ENCODE measurements at places on chromosomes 5 and 9.

DNA sequence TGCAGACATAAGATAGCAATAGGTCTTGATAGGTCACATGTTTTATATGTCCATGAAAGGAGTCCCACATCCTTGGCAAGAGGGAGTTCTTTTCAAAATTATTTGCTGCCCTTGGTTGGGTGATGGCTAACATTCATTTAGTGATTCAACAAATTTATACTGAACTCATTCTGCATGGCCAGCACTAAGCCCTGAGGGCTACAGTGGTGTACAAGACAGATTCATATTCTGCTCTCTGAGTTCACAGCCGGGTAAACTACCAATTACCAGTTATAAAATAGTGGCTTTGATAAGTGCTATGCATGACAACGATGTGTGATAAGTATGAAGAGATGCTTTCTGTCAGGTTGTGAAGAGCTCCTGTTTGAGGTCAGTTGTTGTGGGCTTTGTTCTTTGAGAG is 340.0 kb downstream of the GABRG2 start:
- DNase-seq, result no peak

GRCh38 chr5:2192496-2192895 is 309.8 kb upstream of the IRX4 start:
- no peak for DNase-seq

DNA sequence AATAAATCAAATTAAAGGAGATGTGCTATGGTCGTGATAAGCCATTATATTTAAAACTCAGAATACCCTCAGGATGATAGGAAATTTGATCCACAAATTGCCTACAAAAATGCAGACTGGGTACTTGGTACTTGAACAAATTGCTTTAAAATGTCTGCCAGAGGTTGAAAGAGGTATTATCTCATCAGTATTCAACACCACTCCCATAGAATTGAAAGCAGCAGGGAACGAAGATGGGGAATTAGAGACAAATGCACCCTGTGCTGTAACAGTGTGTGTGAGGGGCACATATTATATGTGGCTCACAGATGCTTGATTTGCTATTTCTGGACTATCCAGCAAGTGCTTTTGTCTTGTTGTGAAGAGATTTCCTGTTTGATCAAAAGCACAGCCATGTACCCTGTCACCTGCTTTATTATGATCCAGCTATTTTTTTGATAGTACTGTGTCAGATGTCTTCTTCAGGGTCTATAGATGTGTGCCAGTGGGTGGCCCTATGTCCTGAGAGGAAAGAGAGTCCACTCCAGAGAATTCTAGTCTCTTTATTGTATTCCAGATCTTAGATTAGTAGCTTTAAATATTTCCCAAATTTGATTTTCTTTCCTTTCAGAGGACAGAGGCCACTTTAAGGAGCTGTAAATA is 120.1 kb downstream of the XRCC4 start:
- no peak for DNase-seq

- no peak for DNase-seq
Measured at GRCh38 chr5:115414406-115415142, 118.1 kb upstream of the CCDC112 start.

- DNase-seq, result no peak
Measured at GRCh38 chr9:94692601-94693000, 33.9 kb upstream of the AOPEP start.

DNA sequence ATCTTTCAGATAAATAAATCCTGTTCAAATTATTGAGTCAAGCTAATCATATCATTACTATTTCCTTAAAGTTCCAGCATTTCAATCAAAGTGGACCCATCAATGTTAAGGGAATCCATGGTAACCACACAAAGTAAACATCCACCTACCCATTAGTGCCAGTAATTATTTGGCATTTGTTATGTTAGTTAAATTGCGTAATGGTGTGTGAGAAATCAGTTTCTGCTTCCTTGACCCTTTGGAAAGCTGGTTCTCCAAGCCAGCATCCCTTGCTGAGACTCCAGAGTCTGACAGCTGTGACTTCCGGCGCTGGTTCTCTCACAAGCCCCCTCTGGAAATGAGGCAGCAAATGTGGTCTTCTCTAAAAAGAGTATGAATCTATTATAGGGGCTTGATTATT is 308.6 kb upstream of the EFNA5 start:
- no peak for DNase-seq

DNA sequence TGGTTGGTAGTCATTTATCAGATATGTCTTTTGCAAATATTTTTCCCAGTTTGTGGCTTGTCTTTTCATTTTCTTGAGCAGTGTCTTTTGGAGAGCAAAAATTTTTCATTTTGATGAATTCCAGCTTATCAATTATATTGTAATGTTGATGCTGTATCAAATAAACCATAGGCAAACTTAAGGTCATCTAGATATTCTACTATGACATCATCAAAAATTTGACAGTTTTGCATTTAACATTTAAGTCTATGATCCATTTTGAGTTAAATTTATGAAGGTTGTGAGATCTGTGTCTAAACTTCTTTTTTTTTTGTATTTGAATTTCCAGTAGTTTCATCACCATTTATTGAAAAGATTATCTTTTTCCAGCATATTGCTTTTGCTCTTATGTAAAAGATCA is 505.5 kb upstream of the COX7C start:
- no peak for DNase-seq

DNA sequence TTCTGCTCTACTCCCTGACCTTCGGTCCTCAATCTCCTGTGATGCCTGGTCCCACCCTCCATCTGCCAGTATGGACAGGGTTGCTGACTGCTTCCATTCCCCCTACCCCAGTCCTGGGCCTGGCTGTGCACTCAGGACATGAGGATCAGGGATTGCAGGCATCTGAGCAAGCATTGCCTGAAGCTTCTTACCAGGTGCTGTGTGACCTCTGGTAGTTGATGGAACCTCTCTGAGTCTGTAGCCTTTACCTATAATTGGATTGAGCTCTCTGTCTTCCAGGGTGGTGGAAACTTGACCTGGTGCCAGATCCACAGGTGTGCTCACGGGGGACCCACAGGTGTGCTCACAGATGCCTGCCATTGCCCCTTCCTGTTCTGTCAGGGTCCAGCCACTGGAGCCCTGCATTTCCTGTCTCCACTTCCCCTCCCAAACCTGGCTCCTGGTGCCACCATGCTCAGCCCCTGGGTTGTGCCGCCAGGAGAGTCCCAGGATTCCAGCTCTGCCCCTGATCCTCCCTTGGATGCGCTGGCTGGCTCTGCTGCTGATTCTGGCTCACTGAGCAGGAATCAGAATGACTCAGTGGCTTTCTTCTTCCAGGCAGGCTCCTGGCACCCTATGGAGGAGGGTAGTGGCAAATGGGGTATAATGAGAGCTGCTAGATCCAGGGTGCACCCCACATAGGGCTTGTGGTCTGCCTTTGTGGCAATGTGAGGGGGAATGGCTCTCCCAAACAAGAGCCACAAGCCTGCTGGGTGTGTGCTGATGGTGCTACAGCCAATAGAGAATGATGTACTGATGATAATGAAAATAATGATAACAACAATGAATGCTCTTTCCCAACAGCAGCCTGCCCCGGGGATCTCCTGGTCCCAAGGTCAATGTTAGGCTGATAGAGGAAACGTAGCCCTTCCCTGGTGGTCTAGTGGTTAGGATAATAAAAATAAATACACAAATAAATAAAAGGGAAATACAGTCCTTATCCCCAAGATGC is 35.2 kb upstream of the PSD2 start:
- no peak for DNase-seq

DNA sequence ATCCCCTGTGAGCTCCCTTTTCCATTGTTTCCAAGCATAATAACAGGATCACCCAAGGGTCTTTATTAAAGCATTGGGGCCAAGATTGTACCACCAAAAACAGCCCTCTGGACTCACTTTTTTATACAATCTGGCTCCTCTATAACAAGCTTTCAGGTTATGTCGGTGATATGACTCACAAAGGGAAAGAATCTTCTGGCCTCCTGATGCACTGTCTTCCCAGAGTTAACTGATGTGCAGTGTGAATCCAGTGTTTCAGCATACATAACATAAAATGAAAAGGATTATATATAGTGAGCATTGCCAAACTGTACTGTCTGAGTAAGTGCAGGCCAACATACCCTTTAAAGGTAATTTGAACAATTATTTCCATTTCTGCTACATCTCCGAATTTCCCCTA is 33.9 kb upstream of the MAN2A1 start:
- DNase-seq, result no peak

DNA sequence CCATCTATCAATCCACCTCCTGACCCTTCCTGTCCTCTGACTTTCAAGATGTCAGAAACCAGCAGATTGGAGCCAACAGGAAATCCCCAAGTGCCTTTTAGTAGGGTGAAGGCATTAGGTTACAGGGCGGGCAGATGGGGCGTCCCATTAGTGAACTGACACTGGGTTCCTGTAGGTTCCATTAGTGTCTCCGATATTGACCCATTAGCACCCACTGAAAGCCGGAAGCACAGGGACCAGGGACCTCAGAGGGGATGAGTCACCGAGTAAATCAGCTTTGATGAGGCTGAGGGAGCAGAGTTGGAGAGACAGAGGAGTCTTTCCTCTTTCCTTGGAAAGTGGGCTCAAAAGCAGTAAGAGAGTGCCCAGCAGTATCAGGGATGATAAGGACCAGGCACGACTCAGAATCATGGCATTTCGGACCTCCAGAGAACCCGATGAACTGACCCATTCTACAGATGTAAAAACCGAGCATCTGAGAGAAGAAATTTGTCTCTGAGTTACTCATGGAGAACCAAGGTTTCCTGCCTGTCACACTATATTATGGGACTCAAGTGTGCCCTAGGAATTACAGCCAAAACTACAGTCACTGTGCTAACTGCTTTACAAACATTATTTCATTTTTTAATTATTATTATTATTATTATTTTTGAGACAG is 47.2 kb upstream of the FABP6 start:
- no peak for DNase-seq

- DNase-seq, result no peak
Measured at GRCh38 chr5:177228751-177229150, 74.8 kb downstream of the RAB24 start.

- DNase-seq, result no peak
Measured at GRCh38 chr9:130473009-130473408, 28.2 kb downstream of the ASS1 start.

GRCh38 chr5:33438996-33439395 is 1.8 kb upstream of the TARS1 start:
- DNase-seq, result no peak

GRCh38 chr5:124401476-124402143 is 344.8 kb downstream of the ZNF608 start:
- no peak for DNase-seq

GRCh38 chr5:95382801-95383200 is 8.4 kb upstream of the FAM81B start:
- DNase-seq, result no peak

DNA sequence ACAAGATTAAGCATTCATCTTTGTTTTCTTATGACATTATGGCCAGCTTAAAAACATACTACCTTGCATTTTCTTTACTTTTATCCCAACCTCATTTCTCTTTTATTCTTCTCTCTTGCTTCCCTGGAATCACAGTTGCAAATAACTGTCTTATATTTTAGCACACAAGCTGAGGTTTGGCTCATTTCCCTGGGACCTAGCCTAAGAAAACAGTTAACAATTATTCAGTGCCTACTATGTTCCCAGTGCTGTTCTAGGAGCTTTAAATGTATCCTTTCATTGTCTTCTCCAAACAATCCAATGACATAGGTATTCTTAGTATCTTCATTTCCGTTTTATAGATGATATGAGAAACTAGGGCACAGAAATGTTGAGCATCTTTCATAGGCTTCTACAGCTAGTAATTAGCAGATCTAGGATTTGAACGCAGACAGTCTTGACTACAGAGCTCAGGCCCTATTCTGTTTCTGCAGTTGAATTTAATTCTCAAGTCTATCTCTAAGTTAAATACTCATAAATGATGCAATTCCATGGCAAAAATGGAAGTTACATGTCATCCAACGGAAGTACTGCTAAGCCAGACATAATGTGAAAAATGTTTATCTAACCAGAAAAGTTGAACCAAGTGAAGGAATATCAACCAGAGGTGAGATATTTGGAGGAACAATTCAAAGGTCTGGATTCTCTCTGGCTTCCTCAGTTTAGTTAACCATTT is 52.3 kb upstream of the MTAP start:
- no peak for DNase-seq

DNA sequence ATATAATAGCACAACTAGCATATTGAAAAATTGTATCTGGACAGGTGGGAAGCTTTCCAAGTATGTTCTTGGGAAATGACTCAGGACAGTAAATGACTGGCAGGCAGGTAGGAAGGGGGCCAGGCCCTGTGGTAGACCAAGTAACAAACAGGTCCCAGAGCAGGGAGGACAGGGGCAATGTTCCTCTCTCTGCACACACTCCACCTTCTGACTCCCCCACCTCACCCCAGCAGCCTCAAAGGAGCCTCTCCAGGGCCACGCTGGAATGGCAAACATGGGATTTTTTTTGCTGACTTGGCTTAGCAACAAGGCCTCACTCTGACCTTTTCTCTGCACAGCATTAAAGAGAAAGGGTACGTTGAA is 31.1 kb upstream of the IQGAP2 start:
- no peak for DNase-seq

DNA sequence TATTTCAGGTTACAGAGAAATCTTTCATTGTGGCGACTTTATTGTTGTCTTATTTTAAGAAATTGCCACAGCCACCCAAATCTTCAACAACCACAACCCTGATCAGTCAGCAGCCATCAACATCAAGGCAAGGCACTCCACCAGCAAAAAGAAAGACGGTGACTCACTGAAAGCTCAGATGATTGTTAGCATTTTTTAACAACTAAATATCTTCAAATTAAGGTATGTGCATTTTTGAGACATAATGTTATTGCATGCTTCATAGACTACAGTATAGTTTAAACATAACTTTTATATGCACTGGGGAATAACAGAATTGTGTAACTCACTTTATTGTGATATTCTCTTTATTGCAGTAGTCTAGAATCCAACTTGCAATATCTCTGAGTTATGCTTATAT is 263.4 kb downstream of the TMEM232 start:
- DNase-seq, result no peak

DNA sequence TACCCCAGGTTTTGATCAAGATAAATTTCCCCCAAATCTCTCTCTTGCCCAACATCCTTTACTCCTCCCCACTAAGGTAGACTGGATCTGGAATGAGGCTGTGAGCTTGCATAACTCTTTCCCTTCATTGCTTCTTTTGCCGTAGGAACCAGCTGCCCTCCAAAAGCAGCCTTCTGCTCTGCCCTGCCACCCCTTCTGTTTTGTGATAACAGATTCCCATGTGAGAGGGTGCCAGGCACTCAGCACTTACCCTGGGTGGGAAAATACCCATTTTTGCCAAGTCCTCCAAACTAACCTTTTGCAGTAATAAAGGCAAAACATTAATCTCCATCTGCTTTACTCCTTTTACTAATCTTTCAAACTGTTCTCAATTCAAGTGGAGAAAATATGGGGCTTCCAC is 182.6 kb downstream of the ASTN2 start:
- DNase-seq, result no peak

DNA sequence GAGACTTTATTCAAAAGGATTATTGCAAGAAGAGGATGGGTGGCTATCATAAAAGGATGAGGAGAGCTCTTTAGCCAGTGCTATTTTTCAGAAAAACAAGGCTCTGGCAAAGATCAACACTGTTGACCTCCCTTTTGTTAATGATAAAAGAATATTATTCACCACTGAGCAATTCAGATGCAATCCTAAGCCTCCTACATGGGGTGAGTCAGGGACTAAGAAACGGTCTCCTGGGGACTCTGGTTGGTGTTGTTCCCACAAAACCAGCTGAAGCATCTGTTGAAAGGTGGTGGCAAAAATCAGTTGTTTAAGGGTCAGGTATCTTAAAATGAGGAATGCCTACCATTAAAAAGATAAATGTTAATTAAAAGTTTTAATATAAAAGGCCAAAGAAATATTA is 7.7 kb upstream of the GCNT1 start:
- no peak for DNase-seq
